Nephron progenitor cell (in vitro differentiated cells): ENCODE measurements at places on chromosomes 16 and 17.

DNA sequence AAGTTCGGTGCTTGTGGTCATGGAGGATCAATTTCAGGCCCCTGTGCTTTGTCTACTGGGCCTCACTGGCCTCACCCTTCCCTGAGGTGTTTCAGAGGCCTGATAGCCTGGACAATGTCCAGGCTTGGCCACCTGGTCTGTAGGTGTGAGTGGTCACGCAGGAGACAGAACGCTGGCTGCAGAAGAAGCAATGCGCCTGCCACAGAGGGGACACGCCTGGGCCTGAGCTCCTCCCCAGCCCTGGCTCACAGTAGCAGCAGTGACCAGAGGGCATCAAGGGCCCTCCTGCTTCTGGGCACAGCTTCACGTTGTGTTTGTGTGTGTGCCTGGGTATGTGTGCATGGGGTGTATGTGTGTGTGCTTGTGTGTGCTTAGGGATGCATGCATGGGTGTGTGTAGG, 1.9 kb upstream of the PITPNM3 start:
- DNase-seq: no peak

- no peak for DNase-seq
Measured at GRCh38 chr17:17724307-17725010, 43.2 kb downstream of the RAI1 start.

- no peak for DNase-seq
Measured at GRCh38 chr17:18102640-18103039, 5.9 kb upstream of the MYO15A start.

GRCh38 chr17:31052187-31052889, 42.4 kb upstream of the NF1 start:
- no peak for DNase-seq

- no peak for DNase-seq
Measured at GRCh38 chr17:36544044-36544306, 744 bp upstream of the GGNBP2 start.

- peak; percentile 34 for DNase-seq
Measured at GRCh38 chr17:77959126-77959925, 823 bp downstream of the TNRC6C start.

DNA sequence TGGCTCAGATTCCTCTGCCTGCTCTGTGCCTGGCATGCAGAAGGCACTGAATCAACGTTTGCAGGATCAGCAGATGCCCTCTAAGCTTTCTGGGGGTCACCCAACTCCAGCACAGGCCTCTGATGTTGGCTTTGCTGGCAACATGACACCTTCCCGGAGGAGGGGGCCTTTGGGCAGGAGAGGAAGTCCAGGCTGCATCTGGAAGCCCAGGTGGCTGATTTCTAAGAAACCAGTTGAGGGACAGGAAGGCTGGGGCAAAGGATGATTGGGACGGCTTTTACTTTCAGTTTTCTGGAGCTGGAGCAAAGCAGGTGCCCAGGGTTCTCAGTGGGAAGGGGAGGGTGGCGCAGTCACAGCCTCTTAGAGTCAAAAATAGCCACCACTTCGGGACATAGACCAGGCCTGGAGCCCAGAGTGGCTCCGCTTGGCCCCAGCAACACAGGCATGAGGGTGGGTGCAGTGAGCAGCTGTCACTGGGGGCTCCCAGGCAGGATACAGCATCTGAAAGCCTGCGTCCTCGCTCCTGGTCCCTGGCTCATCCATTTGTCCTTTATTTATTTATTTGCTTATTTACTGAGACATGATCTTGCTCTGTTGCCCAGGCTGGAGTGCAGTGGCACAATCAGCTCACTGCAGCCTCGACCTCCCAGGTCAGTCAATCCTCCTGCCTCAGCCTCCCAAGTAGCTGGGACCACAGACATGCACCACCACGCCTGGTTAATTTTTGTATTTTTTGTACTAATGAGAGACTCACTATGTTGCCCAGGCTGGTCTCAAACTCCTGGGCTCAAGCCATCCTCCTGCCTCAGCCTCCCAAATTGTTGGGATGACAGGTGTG, 15.1 kb downstream of the SOCS1 start:
- DNase-seq: peak; percentile 25

DNA sequence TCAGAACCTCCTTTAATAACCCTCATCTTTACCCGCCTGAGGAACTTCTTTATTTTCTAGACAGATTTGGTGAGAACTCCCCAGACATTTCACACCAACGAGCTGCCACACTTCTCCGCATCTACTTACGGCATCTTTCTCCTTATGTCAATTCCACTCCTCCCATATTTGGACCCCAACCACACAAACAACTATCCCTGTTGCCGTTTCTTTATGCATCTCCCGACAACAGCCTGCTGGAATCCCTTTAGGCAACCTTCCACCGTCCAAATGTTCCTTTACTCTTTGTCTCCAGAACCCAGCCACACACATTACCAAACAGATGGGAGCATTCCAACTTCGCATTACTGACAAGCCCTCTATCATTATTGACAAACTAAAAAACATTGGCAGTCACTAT, 8.8 kb upstream of the ENDOV start:
- DNase-seq: no peak

GRCh38 chr17:35299135-35299534, 56.3 kb downstream of the SLFN5 start:
- no peak for DNase-seq

- no peak for DNase-seq
Measured at GRCh38 chr17:16286947-16287562, 66.2 kb downstream of the CENPV start.

- DNase-seq: no peak
Measured at GRCh38 chr17:38958756-38959155, 8.4 kb downstream of the FBXO47 start.

- no peak for DNase-seq
Measured at GRCh38 chr16:18800293-18800692, 1.1 kb downstream of the ARL6IP1 start.

DNA sequence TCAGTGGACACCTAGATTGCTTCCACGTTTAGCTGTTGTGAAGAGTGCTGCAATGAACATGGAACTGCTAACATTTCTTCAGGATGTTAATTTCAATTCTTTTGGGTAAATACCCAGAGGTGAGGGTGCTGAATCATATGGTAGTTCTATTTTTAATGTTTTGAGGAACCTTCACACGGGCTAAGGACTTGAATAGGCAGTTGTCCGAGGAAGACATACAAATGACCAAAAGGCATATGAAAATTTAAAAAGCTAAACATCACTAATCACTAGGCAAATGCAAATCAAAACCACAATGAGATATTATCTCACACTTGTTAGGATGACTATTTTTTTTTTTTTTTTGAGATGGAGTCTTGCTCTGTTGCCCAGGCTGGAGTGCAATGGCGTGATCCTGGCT, 173.3 kb downstream of the PRKCB start:
- DNase-seq: no peak

DNA sequence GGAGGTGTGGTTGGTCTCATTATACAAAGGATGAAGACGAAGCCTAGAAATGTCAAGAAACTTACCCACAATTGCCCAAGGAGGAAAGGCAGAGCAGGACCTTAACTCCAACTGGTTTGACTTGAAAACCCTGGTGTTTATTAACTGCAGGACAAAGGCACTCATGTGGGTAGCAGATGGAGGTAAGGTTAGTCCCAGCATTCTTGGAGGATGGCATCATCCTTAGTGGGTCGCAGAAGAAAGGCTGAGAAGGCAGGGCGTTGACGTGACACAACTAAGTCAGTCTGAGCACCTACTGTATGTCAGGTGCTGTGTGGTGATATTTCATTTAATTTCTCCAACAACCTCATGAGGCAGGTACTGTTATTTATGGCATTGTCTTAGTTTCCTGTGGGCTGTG, 101.3 kb downstream of the HAPSTR1 start:
- DNase-seq: no peak

- DNase-seq: no peak
Measured at GRCh38 chr17:58005728-58006559, 1.1 kb downstream of the SRSF1 start.

- no peak for DNase-seq
Measured at GRCh38 chr17:73957564-73957963, 245.9 kb upstream of the RPL38 start.

- DNase-seq: no peak
Measured at GRCh38 chr16:79008869-79009179, 591.7 kb downstream of the MAF start.

GRCh38 chr17:73914536-73915274, 270.5 kb upstream of the SDK2 start:
- DNase-seq: no peak

GRCh38 chr16:83652943-83653342, 154.8 kb upstream of the HSBP1 start:
- DNase-seq: no peak

GRCh38 chr17:79922116-79922601, 82.9 kb upstream of the CBX4 start:
- DNase-seq: peak; percentile 71

GRCh38 chr16:85623997-85624601, 11.0 kb downstream of the GSE1 start:
- no peak for DNase-seq

- DNase-seq: peak; percentile 63
Measured at GRCh38 chr17:81349397-81350319, 45.6 kb upstream of the BAHCC1 start.

DNA sequence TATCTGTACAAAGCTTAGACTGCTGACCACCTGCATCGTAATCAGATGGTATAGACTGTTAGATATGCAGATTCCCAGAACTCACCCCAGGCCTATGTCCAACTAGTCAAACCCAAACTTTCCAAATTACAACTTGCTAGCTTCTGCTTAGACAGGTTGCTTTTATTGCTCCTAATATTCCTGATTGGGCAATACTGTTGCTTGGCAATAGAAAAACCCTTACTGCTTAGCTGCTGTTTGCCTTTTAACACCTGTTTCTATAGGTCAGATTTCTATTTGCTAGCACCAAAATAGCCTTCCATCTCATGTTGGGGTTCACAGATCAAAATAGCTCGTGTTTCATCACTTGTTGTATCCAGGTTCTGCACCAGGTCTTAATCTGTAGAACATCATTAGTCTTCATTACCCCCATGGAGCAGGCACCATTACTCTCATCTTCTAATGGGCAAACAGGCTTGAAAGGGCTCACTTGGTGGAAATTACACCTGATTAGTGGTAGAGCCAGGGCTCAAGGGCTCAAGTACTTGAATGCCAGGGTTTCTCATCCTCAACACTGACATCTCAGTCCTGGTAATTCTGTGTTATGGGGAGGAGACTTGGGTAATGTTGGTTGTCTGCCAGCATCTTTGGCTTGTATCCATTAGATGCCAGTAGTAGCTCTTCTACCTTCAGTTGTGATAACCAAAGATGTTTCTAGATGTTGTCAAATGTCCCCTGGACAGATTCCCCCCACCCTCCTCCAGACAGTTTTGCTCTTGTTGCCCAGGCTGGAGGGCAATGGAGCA, 2.7 kb downstream of the ZP2 start:
- no peak for DNase-seq

DNA sequence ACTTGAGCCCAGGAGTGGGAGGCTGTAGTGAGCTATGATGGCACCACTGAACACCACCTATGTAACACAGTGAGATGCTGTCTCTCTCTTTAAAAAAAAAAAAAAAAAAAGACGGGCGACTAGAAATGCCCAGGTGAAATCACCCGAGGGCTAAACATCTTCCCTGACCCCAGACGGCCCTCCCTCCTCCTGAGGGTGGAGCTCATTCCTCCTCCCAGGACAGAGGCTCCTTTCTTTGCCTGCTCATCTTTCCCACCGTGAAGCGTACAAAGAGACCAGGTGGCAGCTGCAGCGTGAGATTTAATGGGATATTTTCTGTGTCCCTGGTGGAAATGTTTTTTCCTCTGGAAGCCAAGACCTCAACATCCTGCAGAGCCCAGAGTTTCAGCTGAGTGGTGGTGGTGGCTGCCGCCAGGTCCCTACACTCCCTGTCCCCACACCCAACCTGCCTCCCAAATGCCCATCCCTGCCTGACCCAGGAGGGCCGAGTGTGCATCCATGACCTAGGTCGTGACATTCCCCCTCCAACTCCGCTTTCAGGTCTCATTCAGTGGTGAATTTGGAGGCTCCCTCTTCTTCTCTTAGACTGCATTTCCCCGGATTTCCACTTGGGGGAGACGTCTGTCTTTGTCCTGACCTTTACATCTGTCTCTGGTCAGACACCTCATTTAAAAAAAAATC, 14.4 kb upstream of the GPRC5B start:
- DNase-seq: peak; percentile 67

GRCh38 chr16:63876103-63876502, 1245.8 kb downstream of the CDH11 start:
- no peak for DNase-seq

DNA sequence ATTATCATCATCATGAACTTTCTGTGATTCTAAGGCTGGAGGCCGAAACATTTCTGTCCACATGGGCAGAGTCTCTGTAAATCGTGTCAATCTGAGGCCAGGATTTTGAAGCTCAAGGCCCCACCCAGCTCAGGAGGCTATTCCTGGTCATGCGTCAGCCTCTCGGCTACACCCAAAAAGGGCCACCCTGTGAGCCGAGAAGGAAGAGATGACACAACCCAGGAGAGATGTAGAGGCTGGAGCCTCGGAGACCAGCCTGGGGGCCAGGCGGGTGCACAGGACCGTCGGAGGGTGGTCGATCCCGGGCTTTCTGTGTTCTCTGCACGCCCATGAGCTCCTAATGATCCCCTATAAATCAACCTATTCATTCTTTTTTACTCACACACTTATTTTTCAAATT, 1.1 kb upstream of the CACNG1 start:
- DNase-seq: no peak

GRCh38 chr17:13557077-13557476, 44.7 kb downstream of the HS3ST3A1 start:
- DNase-seq: no peak

- DNase-seq: no peak
Measured at GRCh38 chr16:22967521-22968095, 153.6 kb downstream of the HS3ST2 start.

- no peak for DNase-seq
Measured at GRCh38 chr16:86874141-86874540, 295.8 kb downstream of the FOXL1 start.

GRCh38 chr16:17476414-17477259, 5.9 kb upstream of the XYLT1 start:
- DNase-seq: peak; percentile 50

GRCh38 chr17:6569370-6570285, 13.3 kb upstream of the PITPNM3 start:
- DNase-seq: no peak

DNA sequence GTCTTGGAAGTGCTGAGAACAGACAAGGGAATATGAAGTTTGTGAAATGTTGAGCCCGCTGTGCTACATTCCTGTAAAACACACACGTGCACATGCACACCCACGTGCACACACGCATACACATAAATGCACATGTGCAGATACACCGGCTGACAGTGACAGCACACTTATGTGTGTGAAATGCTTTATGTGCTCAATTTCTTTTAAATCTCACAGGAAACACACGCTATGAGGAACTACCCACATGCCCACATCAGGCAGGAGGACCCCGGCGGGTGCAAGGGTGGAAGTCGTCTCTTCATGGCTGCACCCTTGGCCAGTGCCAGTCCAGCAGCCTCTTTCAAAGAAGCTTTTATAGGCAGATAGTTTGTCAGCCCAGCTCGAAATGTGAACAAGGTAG, 561 bp upstream of the WFDC1 start:
- DNase-seq: no peak

GRCh38 chr16:58197314-58198012, 443 bp downstream of the CSNK2A2 start:
- peak; percentile 53 for DNase-seq
